ENCODE measurements at places on chromosomes 2 and 18.

GRCh38 chr2:185638771-185639170, 99.8 kb upstream of the FSIP2 start:
- no peak for DNase-seq

- DNase-seq, result no peak
Measured at GRCh38 chr2:42954227-42954962, 162.0 kb upstream of the HAAO start.

GRCh38 chr2:26363323-26363722, 16.7 kb upstream of the ADGRF3 start:
- DNase-seq, result no peak

DNA sequence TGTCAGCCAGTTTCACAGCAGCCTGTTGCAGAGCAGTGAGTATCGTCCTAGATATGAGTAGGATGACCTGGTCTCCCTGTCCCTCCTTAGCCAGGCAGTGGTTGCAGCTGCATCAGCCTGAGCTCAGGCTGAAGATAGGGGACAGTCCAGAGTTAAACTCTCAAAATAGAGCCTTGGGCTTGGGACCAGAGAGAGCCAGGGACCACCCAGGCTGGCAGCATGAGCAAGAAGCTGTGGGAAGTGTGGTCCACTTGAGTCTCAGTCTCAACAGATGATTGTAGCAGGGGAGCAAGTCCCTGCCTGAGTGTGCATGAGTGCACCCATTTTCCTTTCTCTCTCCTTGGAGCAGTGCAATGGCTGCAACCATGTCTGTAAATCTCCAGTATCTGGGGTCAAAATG, 38.0 kb upstream of the TACR1 start:
- no peak for DNase-seq

- DNase-seq, result no peak
Measured at GRCh38 chr2:173216668-173217067, 138.0 kb upstream of the CDCA7 start.

DNA sequence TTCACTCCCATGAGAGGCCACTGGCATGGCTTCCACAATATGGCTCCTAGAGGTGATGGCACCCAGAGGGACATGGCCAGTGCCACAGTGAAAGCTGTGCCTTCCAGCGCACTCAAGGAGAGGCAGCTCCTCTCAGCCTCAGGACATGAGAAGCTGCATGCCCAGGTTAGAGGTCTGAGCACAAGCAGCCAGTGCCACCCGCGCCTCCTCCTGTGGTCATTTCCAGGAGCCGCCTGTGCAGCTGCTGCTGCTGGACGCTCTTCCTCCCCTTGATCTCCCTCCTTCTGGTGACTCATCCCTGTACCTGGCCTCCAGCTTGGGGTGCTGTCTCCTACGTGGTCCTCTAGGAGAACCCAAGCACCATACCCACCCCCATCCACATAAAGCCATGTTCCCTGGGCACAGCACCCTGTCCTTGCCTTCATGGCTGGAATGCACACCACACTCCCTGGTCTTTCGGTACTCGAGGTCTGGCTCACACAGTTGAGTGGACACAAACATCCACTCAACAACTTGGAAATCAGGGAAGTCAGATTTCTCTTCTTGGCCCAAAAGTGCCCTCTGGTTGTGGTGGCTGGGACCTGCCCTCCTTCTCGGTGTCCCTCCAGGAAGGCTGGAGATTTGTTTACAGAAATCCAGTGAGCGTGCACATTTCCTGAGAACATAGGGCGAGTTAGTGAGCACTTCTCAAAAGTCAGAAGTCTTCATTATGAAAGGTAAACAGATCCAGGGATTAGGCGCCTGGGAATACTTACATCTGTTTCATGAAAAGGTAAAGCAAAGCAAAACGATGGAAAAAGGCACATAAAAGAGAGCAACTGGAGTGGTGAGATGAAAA, 96.7 kb downstream of the EIPR1 start:
- no peak for DNase-seq

DNA sequence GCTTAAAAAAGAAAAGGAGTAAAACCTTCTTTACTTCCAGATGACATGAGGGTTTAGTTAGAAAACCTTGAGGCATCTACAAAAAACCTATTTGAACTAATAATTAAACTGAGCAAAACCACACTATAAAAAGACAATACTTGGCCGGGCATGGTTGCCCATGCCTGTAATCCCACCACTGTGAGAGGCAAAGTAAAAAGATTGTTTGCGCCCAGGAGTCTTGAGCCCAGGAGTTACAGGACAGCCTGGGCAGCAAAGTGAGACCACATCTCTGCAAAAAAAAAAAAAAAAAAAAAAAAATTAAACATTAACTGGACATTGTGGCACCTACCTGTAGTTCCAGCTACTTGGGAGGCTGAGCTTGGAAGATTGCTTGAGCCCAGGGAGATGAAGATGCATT, 502.8 kb upstream of the LRRTM4 start:
- DNase-seq, result no peak

DNA sequence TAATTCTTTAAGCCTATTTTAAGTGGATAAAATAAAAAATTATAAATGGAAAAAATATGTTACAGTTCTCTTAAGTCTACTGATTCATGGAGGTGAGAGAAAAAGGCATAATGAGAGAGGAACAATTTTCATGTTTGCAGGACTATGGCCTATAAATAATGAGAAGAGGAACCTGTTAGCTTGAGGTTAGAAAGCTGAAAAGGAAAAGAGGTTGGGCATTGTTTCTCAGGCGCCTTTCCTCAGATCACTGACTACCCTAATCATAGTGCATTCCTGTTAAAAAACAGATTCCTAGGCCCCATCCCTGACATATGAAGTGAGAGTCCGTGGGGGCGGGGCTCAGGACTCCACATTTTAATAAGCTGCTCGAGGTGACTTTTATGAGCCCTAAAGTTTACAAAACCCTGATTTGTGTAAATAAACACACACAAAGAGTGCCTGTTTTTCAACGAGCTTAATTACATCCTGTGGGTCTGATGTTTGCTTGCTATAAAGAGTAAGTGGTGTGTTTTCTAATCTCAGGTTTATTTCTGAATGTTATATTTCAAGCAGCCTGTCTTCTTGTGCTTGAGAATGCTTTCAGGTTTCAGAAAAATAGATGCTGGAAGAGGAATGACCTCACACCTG, 335.5 kb downstream of the CLIP4 start:
- no peak for DNase-seq

GRCh38 chr2:124810132-124810531, 785.0 kb downstream of the CNTNAP5 start:
- DNase-seq, result no peak

- no peak for DNase-seq
Measured at GRCh38 chr2:110881908-110882307, 149.5 kb downstream of the ACOXL start.

Data from stimulated activated CD4-positive, alpha-beta T cell treated with anti-CD3 and anti-CD28 coated beads, Interleukin-2, amount 100 ng/mL, for 24 hours (primary cell).